ENCODE measurements at places on chromosomes 13 and 19.

- no peak for DNase-seq
Measured at GRCh38 chr13:43473437-43473836, 313.3 kb downstream of the ENOX1 start.

DNA sequence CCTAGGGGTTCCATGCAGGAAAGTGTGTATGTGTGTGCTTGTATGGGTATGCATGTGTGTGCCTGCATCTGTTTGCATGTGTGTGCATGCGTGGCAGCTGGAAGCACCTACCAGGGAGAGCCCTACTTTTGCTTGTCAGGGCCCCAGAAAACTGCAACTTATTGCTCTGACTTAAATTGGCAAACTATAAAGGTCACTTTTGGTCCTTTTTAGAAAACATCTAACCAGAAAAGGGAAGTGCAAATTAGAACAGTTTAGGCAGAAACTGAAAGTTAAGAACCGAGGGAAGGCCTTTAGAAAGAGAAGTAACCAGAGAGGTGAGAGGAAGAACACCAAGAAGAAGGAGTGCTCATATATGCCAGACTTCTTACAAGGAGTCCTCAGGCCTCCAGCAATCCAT lies 32.5 kb downstream of the DLEU7 start:
- no peak for DNase-seq

DNA sequence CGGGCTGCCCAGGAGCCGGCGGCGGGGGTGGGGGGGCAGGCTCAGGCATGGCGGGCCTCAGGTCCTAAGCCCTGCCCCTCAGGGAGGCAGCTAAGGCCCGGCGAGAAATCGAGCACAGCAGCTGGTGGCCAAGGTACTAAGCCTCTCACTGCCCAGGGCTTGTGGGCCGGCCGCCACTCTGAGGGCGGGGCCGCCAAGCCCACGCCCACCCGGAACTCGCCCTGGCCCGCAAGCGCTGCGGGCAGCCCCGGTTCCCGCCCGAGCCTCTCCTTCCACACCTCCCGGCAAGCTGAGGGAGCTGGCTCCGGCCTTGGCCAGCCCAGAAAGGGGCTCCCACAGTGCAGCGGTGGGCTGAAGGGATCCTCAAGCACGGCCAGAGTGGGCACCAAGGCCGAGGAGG lies 33.1 kb downstream of the PCDH8 start:
- no peak for DNase-seq

GRCh38 chr13:54185785-54186184 lies 1157.2 kb downstream of the OLFM4 start:
- no peak for DNase-seq

GRCh38 chr19:47341734-47342133 lies 7.4 kb upstream of the DHX34 start:
- DNase-seq: no peak

- DNase-seq: no peak
Measured at GRCh38 chr19:17026706-17027534, at the start of gene CPAMD8. Gene CPAMD8, minus strand, starts transcription at chr19:17026810. Its CDS starts 168 bp downstream, at chr19:17026642.

GRCh38 chr13:71613066-71613745 lies 253.8 kb downstream of the DACH1 start:
- no peak for DNase-seq

All from GM04503 (cell line).